ENCODE measurements at places on chromosomes 3 and 15.

GRCh38 chr15:89652131-89652530 is 3.1 kb downstream of the KIF7 start:
- no peak for DNase-seq

DNA sequence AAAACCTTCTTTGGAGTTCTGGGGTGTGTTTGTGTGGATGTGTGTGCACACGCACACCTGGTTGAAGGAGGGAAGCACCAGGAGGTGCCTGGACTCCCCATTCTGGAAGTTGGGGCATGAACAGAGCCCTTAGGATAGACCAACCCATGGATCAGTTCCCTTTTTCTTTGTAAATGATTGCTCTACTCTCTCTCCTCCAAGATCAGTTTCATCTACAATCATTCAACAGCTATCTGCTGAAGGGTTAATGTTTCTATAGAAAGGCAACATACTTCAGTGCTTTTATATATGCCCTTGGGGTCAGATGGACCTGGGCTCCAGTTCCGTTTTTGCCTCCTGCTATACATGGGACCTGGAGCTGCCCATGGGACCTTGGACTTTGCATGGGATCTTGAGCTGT is 352.1 kb upstream of the CFAP20DC start:
- DNase-seq, result no peak

GRCh38 chr15:64895285-64896065 is 16.2 kb upstream of the ANKDD1A start:
- DNase-seq, result no peak

- DNase-seq, result peak; percentile 39
These were observed 985 bp downstream of the TRPC1 start for GRCh38 chr3:142724682-142725356.

DNA sequence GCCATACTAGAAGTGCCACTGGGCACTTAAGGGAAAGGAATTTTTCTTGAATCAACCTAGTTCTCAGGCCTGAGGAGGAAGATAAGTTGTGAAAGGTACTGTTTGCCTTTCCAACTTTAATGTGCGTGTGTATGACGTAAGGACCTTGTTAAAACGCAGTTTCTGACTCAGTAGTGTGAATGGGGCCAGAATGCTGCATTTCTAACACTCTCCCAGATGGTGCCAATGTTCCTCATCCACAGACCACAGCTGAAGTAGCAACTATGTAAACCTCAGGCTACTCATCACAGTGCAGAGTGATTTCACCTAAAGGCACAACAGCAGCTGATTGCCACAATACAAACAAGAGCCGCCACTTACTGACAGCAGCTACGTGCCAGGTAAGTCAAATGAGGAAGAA is 103.6 kb downstream of the OTOL1 start:
- DNase-seq, result no peak

DNA sequence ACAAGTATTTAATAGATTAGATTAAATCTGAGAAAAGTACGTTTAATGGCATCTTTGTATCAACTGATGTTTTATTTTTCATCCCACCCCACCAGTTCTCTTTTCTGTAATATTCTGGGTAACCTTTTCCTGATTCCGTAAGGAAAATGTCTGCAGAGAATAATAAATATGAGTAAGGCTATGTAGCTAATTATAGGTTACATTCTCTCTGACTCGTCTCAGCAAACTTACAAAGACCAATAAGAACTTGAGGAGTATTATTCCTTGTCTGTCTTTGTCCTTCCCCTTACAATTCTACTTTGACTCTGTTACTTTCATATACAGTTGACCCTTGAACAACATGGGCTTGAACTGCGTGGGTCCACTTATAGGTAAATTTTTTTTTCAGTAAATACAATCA is 12.1 kb downstream of the SNAP23 start:
- no peak for DNase-seq

GRCh38 chr3:57961828-57962447 is 46.3 kb upstream of the FLNB start:
- DNase-seq, result no peak

DNA sequence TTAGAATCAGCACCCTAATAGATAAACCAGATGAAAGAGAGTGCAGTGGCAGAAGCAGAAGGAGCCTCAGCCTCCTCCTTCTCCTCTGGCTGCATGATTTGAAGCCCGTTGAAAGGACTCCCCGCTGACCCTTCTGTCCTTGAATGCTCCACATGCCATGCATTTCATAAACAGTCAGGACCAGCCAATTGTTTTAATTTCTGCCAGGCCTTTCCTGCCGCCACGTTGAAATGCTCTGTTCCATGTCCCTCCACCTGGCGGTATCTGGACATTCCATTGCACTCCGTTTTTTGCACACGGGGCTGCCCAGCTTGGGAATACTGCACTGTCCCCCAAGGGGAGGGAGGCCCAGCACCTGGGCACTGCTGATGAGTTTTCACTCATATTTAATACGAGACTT is 35.2 kb upstream of the GLCE start:
- DNase-seq, result no peak

- no peak for DNase-seq
These were observed 250.9 kb downstream of the MAGI1 start for GRCh38 chr3:65787827-65788226.

DNA sequence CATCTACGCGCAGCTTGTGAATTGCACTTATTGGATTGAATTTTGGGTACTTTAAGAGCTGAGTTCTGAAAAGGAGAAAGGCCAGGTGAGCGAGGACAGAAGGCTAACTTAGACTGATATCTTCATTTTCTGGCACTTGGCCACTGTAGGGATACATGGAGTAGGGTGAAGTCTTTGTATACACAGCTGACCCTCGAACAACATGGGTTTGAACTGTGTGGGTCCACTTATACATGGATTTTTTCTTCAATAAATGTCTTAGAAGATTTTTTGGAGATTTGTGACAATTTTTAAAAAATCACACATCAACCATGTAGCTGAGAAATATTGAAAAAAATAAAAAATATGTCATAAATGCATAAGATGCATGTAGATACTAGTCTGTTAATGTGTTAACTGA is 18.3 kb downstream of the PTPRG start:
- no peak for DNase-seq

GRCh38 chr3:182325213-182325950 is 467.9 kb upstream of the ATP11B start:
- DNase-seq, result no peak

DNA sequence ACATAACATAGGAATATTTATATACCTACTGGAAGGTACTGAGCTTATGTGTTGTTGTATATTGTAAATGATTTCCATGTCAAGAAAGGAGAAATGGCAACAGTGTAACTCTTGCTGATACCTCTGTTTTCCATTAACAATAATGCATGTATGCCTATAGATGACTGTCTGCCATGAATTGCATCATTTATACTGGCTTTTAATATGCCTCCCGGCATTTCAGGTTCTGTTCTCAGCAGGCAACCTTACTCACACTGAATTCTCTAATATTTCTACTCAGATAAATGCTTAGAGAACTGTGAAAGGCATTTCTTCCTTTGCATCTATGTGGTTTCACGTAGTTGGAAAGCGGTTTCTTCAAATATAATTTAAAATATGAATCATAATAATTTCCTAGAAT is 41.8 kb downstream of the LEKR1 start:
- no peak for DNase-seq

- DNase-seq, result no peak
These were observed 326.8 kb downstream of the TBL1XR1 start for GRCh38 chr3:176870451-176870850.

GRCh38 chr3:17494117-17494809 is 248.2 kb downstream of the TBC1D5 start:
- peak; percentile 15 for DNase-seq

DNA sequence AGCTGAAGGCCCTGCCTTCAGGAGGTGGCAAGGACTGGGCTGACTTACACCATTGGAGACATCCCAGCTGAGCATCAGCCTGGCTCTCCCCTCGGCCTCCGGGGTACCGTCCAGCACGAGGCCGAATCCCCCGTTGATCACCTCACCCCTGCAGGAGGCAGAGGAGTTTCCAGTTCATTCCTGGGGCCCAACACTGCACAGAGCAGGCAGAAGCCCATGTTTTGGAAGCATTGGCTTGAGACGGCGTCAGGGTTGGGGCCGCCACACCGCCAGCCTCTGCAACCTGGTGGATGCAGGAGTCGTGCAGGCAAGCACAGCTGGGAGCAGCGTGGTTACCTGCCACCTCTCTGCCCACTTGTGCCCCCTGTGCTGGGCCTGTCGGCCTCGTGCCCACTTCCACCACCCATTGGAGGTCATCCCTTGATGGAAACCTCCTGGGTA is 7.7 kb upstream of the ZXDC start:
- no peak for DNase-seq

- peak; percentile 24 for DNase-seq
These were observed 765 bp upstream of the MAPKAPK3 start for GRCh38 chr3:50616003-50616769.

DNA sequence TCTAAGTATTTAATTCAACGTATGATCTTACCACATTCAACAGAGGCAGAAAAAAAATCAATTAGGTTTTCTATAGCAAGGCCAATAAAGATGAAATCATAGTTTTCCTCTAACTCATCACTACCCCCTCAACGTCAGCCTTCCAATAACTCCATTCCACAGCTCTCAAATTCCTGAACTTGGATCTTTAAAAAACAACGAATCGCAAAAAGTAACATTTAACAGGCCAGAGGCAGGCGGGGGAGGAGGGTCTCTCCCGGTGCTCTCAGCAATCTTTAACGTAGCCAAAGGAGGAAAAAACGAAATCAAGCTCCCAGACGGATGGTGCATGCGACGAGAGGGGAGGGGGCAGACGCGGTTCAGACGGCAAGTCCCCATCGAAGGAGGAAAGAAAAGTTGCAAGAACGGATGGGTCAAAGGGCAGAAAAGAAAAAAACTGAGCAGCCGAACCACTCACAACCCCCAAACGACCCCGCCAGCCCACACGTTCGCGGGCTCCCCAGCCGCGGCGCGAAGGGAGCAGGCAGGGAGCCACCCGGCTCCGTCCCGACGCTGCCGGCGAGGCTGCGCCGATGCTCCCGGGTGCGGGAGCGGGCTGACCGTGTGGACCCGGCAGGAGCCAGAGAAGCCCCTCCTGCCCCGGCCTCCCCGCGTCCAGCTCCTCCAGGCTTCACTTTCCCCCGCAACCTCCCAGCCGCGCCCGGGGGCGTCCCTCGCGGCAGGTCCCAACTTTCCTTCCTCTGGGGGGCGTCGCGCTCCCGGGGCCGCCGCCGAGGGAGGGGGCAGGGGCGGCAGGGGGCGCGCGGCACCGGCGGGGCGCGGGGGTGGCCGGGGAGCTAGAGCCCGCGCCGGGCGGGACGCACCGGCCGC is 703 bp downstream of the PEAK1 start:
- no peak for DNase-seq

GRCh38 chr3:42256135-42256819 is 9.7 kb downstream of the CCK start:
- no peak for DNase-seq

DNA sequence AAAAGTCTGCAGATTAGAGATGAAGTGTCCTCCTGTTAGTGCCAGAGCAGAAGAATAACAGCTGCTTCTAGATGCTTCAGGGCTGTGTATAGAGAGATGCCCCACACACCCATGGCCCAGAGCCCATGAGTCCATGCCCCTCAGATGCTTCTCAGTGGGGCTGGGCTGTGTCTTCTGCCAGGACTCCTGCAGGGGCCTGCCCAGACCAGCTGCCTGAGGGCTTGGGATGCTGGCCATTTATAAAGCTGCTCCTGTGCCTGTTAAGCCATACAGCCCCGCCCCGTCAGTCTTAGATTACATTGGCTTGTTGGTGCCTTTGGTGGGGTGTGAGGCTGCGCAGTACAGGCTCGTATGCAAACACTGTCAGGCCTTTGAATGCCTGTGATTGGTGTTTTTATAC is 318.0 kb upstream of the CTDSPL start:
- peak; percentile 60 for DNase-seq

DNA sequence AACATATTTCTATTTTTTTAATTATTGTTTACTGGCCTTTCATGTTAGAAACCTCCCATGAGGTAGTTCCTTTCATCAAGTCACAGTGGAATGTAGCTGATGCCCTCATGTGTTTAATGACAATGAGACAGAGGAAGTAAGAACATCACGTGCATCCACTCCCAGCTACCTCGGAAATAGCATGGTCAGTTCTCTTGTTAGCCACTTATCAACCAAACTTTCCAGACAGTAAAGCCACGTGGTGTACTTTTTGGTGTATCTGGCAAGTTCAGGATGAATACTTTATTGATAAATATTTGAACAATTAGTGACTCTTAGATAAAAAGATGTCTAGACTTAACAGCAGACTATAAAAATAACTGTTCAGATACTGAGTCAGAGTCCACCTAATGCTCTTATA is 781.7 kb downstream of the MECOM start:
- DNase-seq, result no peak

GRCh38 chr15:65174509-65174908 is 10.6 kb downstream of the CLPX start:
- DNase-seq, result no peak

GRCh38 chr3:42518800-42519567 is 16.5 kb downstream of the VIPR1 start:
- DNase-seq, result no peak

- DNase-seq, result no peak
These were observed 642.0 kb upstream of the KCNMB2 start for GRCh38 chr3:177894081-177894728.

GRCh38 chr3:178915365-178915764 is 156.2 kb downstream of the ZMAT3 start:
- DNase-seq, result no peak

DNA sequence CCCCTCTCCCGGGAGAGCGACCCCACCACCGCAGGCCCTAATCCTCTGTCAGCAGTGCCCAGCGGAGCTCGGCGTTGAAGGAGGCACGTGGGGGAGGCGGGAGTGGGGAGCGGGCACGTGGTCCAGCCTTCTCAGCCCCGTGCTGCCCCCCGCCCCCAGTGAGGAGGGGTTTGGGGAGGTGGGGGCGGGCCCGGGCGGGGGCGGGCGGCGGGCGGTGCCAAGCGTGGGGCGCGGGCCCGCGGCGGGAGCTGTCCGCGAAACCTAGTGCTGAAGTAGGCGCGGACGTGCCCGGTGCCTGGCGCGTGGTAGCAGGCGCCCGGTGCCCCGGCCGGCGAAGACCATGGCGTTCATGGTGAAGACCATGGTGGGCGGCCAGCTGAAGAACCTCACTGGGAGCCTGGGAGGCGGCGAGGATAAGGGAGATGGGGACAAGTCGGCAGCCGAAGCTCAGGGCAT is at the start of gene CPLX3:
CPLX3 (plus strand) TSS at position 264 of the 456 bp plus-strand sequence; CDS start at position 341, 77 bp downstream.
- no peak for DNase-seq

DNA sequence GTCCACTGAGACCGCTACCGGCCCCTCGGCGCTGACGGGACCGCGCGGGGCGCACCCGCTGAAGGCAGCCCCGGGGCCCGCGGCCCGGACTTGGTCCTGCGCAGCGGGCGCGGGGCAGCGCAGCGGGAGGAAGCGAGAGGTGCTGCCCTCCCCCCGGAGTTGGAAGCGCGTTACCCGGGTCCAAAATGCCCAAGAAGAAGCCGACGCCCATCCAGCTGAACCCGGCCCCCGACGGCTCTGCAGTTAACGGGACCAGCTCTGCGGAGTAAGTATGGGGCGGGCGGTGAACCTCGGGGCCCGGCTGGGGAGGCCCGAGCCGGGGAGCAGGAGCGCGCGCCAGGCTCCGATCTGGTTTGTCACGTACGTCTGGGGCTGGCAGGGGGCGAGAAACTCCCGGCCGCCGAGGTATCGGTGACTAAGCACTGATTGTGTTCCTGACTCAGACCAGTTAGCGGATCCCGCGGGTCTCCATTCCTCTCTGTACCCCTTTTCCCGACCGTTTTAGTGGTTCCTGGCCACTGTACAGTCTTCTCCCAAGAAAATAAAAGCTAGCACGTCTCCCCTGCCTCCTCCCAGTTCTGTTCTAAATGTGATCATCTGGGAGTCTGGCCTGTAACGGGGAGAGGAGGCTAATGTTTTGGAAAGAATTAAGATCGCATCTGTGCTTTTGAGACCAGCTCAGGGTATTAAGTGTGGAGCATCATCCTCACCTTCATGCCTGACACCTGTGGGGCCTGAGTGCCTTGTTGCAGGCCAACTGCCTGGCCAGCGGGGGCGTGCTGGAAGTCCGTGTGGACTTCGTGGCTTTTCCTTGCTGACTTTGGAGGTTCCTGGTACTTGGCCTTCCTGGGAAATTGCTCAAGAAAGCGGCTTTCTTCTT is 691 bp downstream of the MAP2K1 start:
- peak; percentile 0 for DNase-seq

Measured in NCI-H1694 (cell line).